ENCODE measurements at places on chromosomes 2 and 18. TPM values are rescaled to one million over a fixed set of nuclear protein-coding genes. Genes with fewer than 3 reads are reported as not detected.
A peak's percentile ranks its signal among the peaks of the same experiment; 100 is the strongest.

- DNase-seq, result no peak
Measured at GRCh38 chr18:79343567-79344207, 52.0 kb upstream of the NFATC1 start.

- no peak for DNase-seq
Measured at GRCh38 chr2:242030226-242030575, 160.7 kb downstream of the RTP5 start.

DNA sequence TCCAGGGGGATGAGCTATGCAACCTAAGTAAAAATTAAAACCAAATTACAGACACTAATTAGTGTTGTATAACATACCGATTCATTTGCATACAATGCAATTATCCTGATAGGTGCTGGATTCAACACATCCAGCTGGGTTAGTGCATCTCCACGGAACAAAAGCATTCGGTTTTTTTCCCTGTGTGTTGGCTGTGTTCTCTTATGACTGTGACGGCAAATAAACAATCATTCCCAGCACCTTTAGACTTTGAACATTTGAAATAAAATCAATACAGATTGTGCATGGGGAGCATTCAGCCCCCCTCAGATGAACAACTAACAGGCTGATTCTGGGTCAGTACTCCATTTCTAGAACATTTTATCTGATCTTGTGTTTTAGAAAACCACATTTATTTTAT, 22.7 kb downstream of the FAM124B start:
- DNase-seq, result peak; percentile 38

DNA sequence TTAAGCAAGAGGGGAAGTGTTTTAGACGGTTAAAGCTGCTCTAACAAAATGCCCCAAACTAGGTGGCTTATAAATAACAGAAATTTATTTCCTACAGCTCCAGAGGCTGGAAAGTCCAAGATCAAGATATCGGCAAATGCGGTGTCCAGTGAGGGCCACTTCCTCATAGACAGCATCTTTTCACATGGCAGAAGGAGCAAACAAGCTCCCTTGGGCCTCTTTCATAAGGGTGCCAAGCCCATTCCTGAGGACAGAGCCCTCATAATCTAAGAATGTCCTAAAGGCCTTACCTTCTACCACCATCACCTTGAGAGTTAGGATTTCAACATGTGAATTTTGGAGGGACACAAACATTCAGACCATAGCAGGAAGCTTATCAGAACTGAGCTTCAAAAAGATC, 57.3 kb upstream of the PPP1CB start:
- no peak for DNase-seq

DNA sequence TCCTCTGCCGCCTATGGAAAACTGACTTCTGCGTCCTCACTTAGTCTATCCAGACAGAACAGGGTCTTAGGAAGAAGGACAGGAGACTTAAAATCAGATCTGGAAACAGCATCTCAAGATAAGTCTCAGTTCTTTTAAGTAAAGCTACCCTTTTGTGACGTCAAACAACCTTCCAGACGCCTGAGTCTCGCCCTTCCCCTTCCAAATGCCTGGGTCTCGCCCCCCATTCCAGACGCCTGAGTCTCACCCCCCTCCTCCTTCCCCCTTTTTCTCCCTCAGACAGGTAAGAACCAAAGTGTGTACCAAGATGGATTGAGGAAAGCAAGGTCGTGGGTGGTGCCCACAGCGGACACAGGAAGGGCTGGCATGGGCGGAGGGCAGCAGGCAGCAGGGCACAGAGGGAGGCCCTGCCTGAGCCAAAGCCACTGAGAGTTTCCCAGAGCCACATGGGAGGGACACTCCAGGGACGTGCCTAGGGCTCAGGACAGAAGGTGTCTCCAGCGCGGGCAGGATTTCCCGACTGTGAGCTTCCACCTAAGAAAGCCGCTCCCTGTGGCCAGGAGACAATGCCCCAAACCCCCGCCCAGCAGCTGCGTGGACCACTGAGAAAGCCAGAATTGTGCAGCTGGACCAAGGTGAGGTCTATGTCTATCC, 51.3 kb downstream of the ANKMY1 start:
- DNase-seq, result no peak

DNA sequence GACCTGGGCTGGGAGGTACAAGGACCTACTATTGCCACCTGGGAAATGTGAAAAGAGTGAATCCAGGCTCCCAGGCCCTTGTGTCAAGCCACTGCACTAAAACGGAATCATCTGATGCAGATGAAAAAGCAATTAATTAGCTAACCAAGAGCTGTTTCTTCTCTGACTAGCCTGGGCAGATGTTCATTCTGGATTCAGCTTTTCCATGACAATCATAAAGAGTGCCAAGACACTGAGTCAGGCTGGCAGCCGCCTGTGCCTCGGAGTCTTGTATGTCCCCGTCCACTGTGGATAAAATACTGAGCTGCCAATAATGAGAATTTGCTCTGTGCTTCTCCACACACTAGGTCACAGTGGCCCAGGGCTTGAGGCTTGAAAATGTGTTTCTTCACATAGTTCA, 21.7 kb upstream of the LCLAT1 start:
- DNase-seq, result no peak

DNA sequence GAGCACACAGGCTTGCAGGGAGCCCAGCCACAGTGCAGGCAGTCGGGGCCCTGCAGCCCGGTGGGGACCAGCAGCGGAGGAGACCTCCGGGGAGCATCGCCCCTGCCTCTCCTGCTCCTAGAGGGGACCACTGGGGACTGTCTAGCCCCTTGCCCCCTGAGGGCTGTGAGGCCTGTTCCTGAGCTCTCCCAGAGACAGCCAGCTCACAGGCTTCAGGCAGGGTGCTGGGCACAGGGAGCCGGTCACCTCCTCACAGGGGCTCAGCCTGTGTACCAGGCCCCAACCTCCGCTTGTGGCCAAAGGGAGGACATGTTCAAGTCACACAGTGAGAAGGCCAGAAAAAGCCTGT, 3.5 kb upstream of the NMUR1 start:
- no peak for DNase-seq

DNA sequence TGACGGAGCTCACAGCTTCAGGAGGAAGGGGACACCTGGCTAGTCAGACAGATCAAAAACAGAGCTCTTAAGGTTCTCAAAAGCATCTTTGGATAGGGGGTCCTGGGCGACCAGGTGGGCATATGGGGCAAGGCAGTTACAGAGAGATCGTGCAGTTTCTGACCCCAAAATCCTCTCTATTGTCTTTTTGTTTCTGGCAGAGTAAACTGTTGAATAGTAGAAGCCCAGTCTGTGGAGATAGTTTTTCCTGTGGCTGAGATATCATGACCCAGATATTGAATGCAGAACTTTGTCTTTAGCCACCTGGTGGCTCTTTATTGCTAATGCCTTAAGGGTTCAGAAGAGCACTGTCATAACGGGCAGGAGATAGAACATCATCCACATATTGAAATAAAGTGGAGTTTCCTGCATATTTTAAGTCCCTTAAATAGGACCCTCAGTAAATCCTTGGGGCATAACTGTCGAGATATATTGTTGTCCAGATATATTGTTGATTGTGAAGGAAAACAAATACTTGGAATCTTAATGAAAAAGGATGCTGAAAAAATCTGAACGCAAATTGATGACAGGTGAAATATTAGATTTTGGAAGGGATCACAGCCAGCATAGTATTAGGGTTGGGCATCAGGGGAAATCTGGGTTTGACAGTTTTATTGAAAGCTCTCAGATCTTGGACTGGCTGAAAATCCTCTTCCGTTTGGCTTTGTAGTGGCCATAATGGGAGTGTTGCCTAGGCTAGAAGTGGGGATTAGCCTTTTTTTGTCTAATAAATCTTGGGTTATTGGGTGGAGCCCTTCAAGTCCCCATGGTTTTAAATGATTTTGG, 14.1 kb upstream of the ZDBF2 start:
- peak; percentile 34 for DNase-seq

- no peak for DNase-seq
Measured at GRCh38 chr2:172829229-172829628, 93.6 kb downstream of the RAPGEF4 start.

GRCh38 chr2:27379836-27380625, 503 bp downstream of the ZNF513 start:
- DNase-seq, result no peak

VIT gene
- 23.1 TPM for total RNA-seq

HES6 gene
- 22.1 TPM for total RNA-seq

MARCO gene
- total RNA-seq, result 2.7 TPM

CSRNP3 gene
- total RNA-seq, result 20.6 TPM

CYP27A1 gene
- total RNA-seq, result 19.8 TPM

USP14 gene
- 36.9 TPM for total RNA-seq

CHRND gene
- 34.2 TPM for total RNA-seq

GCA gene
- 37.4 TPM for total RNA-seq

PLCD4 gene
- total RNA-seq, result 31.0 TPM

HNMT gene
- total RNA-seq, result 17.3 TPM

SNORC gene
- 0.41 TPM for total RNA-seq

Data from tongue (tissue), 3 donors.